ENCODE measurements at places on chromosomes 1 and 21.
A peak's percentile ranks its signal among the peaks of the same experiment; 100 is the strongest.

- DNase-seq: no peak
Observed at GRCh38 chr1:180156631-180157091, 2.0 kb downstream of the QSOX1 start.

DNA sequence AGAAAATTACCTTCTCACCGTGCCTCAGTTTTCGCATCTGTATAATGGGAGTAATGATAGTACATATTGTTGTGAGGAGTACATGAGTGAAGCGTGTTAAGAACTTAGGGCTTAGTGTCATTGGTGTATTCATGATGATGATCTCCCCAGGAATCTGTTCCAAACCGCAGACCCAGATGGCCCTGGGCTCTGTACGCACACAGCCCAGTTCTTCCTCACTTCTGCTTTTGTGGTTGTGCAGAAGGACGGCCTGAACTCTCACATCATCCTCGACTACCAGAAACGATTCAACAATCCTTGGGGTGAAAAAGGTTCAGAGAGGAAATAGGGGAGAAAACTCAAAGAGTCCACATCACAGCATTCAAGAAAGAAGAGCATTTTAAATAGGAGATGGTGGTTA lies 323.0 kb downstream of the CAMTA1 start:
- no peak for DNase-seq

DNA sequence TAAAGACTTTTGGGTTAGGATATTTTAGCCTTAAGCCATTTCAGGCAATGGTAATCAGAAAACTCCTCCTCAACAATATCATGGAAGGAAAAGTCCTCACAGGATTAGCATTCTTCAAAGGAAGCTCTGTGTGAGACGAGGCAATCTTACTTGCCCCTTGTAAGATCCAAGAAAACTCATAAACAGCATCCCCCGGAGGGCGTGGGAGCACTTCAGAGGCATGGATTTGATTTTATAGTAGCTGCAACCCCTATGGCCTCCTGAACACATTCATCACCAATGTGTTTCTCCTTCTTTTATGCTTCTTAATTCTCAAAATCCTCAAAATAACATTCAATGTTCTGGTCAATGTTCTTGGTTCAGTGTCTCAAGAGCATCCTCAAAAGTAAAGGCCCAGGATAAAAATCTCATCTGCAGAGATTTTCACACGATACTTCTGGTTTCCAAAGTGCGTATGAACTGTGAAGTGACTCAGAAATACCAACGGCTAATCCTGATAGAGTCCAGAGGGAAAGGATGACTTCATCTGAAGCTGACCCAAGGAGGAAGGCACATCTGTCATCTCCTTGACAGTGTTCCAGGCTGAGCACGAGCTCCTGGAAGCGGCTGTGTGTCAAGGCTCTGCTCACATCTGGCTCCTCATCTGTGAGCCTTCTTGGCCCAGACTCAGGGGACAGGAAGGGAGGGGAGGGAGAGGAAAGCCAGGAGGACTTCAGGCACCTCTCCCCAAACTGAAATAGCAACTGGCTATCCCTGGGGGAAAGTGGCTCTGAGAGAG lies 49.3 kb upstream of the PSEN2 start:
- DNase-seq: peak; percentile 85

GRCh38 chr1:88680471-88680870 lies 3.6 kb upstream of the PKN2 start:
- DNase-seq: no peak

- no peak for DNase-seq
Observed at GRCh38 chr1:35201631-35202030, 8.7 kb upstream of the SFPQ start.
